SHP77 (cell line): ENCODE measurements at places on chromosomes 13 and 19.

DNA sequence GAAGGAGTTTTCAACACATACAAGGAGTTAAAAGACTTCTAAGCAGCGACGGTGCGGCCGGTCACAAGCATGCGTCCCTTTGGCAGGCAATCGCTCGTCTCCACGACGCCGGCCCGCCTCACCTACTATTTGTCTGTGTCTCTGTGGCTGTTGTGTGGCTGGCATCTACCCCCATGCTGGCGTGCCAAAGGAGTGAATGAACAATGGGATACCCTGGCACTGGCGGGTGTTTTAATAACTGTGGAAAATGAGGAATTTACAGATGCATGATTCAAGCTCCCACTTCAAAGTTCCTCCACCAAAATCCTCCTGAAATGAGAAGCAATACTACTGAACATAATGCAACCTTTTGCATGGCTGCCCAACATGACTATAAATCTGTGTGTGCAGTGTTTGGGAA, 176.6 kb downstream of the KLF5 start:
- no peak for DNase-seq

- DNase-seq: no peak
Observed at GRCh38 chr19:51789061-51789795, 5.7 kb upstream of the FPR3 start.

GRCh38 chr13:33453936-33454335, 168.4 kb upstream of the STARD13 start:
- no peak for DNase-seq

DNA sequence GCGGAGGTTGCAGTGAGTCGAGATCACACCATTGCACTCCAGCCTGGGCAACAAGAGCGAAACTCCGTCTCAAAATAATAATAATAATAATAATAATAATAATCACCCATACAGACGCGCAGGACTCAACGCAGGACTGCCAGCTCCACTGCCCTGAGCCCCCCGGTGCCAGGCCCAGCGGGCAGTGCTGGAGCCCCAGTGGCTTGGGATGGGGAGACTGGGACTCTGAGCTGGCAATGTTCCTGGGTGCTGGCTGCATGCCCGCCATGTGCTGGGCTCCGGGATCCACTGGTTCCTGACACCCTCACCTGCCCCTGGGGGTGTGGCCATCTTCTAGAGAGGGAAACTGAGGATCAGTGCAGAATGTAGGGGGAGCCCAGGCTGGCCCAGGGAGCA, 325 bp upstream of the AZU1 start:
- no peak for DNase-seq

- DNase-seq: no peak
Observed at GRCh38 chr19:47423203-47423882, 4.0 kb upstream of the MEIS3 start.

- no peak for DNase-seq
Observed at GRCh38 chr13:29572575-29572974, 22.9 kb downstream of the SLC7A1 start.
